Stimulated activated CD8-positive, alpha-beta memory T cell treated with anti-CD3 and anti-CD28 coated beads, Interleukin-2, amount 100 ng/mL, for 48 hours (primary cell): ENCODE measurements at places on chromosomes 3 and 15.

DNA sequence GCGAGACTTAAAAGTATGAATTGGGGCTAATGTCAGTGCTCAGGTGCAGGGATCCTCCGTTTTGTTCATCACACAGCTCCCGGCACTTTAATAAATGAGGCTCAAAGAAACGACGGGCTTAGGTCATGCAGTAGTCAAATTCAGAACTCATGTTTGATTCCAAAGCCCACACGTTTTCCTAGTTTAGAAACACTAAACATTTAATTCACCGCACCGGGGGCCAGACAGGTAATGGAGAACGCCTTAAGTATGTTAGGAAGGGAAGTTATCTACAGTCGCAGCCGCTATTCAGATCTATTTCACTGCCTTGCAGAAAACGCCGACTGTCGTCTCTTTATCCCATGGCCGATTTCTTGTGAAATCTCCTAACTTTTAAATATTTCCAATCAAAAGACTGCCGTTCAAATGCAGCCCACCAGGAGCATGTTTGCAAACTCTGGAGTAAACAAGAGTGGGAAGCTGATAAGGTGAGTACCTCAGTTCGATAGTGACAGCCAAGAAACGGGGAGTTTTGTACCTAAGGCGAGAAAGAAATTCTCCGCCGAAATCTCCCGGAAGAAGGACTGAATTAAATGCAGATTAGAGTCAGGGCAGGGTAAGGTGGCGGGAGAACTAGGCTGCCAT lies 569 bp downstream of the HIGD2B start:
- no peak for DNase-seq

GRCh38 chr15:65525622-65526021 lies 4.6 kb upstream of the HACD3 start:
- no peak for DNase-seq

DNA sequence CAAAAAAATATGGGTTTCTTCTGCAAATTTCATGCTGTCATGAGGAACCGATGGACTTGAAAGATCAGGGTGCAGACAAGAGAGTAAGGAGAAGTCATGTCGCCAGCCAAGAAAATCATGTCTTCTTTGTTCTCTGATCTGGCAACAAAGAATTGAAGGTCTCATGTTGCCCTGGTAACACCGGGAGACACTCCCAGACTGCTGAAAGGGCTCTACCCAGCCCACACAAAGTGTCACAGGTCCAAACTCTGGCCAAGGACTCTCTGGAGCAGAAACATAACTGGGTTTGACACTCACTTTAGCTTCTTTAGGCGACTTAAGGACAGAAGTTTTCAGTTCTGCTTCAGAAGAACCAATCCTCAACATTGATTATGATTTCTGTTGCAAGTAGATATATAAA lies 42.9 kb downstream of the SIDT1 start:
- DNase-seq, result no peak

DNA sequence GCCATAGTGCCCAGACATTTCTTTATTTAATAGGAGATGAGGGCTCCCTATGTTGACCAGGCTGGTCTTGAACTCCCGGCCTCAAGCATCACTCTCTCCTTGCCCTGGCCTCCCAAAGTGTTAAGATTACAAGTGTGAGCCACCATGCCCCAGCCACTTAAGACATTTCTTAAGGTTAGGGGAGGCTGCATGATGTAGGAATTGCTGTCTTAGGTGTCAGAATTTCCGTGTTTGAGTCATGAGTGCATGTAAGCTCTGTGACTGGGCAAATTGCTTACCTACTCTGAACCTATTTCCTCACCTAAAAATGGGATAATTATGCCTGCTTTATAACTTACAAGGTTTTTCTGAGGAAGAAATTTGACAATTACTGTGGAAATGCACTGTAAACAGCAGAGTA lies 34.2 kb upstream of the SIAH2 start:
- DNase-seq, result no peak

DNA sequence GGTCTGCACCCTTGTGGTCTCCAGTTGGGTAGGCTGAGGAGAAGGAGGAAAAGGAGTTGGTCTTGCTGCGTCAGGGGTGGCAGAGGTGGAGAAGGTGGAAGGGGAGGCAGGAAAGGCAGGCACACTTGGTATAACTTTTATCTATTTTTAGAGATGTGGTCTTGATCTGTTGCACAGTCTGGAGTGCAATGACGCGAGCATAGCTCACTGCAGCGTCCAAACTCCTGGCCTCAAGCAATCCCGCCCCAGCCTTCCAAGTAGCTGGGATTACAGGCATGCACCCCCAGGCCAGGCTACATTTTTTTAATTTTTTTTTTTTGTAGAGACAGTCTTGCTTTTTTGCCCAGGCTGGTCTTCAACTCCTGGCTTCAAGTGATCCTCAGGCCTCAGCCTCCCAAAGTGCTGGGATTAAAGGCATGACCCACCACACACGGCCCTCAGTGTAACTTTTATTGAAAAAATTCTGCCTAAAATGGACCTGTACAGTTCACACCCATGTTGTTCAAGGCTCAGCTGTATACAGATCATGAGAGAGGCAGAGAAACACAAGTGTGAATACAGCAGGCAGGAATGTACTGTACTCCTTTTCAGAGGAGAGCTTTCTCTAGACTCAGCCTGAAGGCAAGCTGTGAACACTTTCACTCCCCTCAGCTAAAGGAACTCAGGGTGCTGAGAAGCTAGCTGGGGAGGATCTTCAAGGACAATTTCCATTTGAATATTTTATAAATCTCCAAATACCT lies 2.1 kb upstream of the RHOV start:
- DNase-seq, result no peak

GRCh38 chr15:34341381-34342212 lies 1.3 kb downstream of the NOP10 start:
- no peak for DNase-seq

- no peak for DNase-seq
Observed at GRCh38 chr3:116836286-116836685, 126.7 kb downstream of the TUSC7 start.
